Kasumi-1 (cell line): ENCODE measurements at places on chromosomes 7 and 10.

GRCh38 chr7:148026713-148027112 is 563.9 kb upstream of the C7orf33 start:
- DNase-seq, result no peak

GRCh38 chr7:113071465-113071864 is 15.2 kb downstream of the GPR85 start:
- DNase-seq, result peak; percentile 60

- peak; percentile 99 for DNase-seq
Measured at GRCh38 chr10:59907918-59908807, 1.8 kb upstream of the CCDC6 start.

GRCh38 chr7:130700760-130701159 is 14.4 kb upstream of the TSGA13 start:
- no peak for DNase-seq

- DNase-seq, result no peak
Measured at GRCh38 chr10:110758898-110759297, 112.8 kb upstream of the PDCD4 start.

- no peak for DNase-seq
Measured at GRCh38 chr7:141071855-141072547, 1.9 kb upstream of the TMEM178B start.

GRCh38 chr10:132637477-132638129 is 100.0 kb downstream of the INPP5A start:
- peak; percentile 86 for DNase-seq

DNA sequence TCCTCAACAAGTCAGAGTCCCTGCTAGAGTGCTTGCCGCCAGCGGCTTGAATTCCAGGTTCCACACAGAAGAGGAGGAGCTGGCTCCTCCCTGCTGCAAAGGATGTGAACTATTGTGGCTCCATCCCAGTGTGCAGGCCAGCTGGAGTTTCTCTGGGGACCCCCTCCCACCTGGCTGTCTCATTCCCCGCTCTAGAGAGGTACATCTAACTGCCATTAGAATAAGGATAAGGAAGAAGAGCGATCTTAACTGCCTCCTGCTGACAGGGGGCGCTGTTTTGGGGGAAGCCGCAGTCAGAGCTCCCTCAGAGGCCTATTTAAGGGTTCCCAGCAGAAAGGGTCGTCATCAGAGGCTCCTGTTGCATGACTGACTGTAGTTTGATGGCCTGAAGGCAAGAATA is 40.8 kb upstream of the HECW1 start:
- DNase-seq, result no peak

GRCh38 chr10:49090696-49091380 is 24.5 kb downstream of the VSTM4 start:
- no peak for DNase-seq
